ENCODE measurements at places on chromosomes 3 and 15. TPM values are rescaled to one million over a fixed set of nuclear protein-coding genes. Genes with fewer than 3 reads are reported as not detected.

The GRM7 gene
- total RNA-seq, result 26.0 TPM

The ITPR1 gene
- total RNA-seq, result 211 TPM

The EIF4G1 gene
- 172 TPM for total RNA-seq

The OR4M2 gene
- total RNA-seq, result not detected

The MB21D2 gene
- total RNA-seq, result 8.1 TPM

The PLA2G4E gene
- not detected for total RNA-seq

The SERPINI2 gene
- 3.6 TPM for total RNA-seq

The FILIP1L gene
- total RNA-seq, result 4.6 TPM

The SV2B gene
- 280 TPM for total RNA-seq

The SLC35G2 gene
- total RNA-seq, result 21.9 TPM

The DUOXA2 gene
- not detected for total RNA-seq

The POPDC2 gene
- total RNA-seq, result 1.9 TPM

The APOD gene
- 342 TPM for total RNA-seq

The TKT gene
- total RNA-seq, result 166 TPM

The BCHE gene
- 5.3 TPM for total RNA-seq
